Type B pancreatic cell (in vitro differentiated cells): ENCODE measurements at places on chromosomes 16 and 17. TPM values are rescaled to one million over a fixed set of nuclear protein-coding genes. Genes with fewer than 3 reads are reported as not detected.
A peak's percentile ranks its signal among the peaks of the same experiment; 100 is the strongest.

GRCh38 chr16:77166726-77167125, 24.3 kb upstream of the MON1B start:
- no peaks in the 10 kb centered on the region for H3K36me3 ChIP-seq
- no peak overlapping the region for H3K4me3 ChIP-seq
- peaks cover 6% of the 10 kb centered on the region for H3K4me1 ChIP-seq
- DNase-seq, result no peak

DNA sequence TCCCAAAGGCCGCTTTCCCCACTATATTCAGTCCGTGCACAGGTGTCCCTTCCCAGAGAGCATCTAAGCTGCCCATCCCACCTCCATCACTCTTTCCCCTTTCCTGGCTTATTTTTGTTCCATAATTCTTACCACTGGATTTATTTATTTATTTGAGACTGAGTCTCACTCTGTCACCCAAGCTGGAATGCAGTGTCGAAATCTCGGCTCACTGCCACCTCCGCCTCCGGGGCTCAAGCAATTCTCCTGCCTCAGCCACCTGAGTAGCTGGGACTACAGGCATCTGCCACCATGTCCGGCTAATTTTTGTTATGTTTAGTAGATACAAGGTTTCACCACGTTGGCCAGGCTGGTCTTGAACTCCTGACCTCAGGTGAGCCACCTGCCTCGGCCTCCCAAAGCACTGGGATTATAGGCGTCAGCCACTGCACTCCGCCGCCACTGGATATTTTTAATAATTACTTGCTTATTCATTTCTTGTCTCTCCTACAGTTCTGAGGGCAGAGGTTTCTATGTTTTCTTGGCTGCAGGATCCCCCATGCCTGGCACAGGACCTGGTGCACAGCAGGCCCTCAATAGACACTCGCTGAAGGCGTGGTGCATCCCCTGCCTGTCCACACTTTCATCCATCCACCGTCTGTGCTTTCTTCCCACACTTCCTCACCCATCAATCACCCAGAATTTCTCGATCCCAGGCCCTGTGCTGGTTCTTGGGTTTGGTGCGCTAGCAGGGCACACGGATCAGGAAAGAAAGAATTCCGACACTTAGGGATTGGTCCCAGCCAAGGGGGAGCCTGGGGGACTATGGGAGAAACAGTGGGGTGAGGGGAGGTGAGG, 9.9 kb upstream of the ADGRG1 start:
- H3K27me3 ChIP-seq, result no peaks in the 10 kb centered on the region
- no peak for DNase-seq
- H3K4me1 ChIP-seq, result peaks cover 22% of the 10 kb centered on the region
- peak overlapping the region; percentile 91 for H3K27ac ChIP-seq
- H3K36me3 ChIP-seq, result no peaks in the 10 kb centered on the region

- H3K4me3 ChIP-seq, result peak overlapping the region; percentile 90
- H3K27me3 ChIP-seq, result peaks cover 16% of the 10 kb centered on the region
- peak overlapping the region; percentile 73 for H3K27ac ChIP-seq
- H3K36me3 ChIP-seq, result no peaks in the 10 kb centered on the region
- no peak for DNase-seq
- H3K4me1 ChIP-seq, result peaks cover 33% of the 10 kb centered on the region
These were observed 1.2 kb downstream of the EPN3 start for GRCh38 chr17:50533720-50534148.

GRCh38 chr17:55224746-55225145, 40.0 kb upstream of the HLF start:
- no peak overlapping the region for H3K27ac ChIP-seq
- H3K36me3 ChIP-seq, result no peaks in the 10 kb centered on the region
- H3K27me3 ChIP-seq, result peaks cover 9% of the 10 kb centered on the region
- DNase-seq, result no peak
- no peak overlapping the region for H3K4me3 ChIP-seq
- H3K4me1 ChIP-seq, result no peaks in the 10 kb centered on the region

GRCh38 chr16:26087091-26087490, 395.3 kb downstream of the HS3ST4 start:
- no peaks in the 10 kb centered on the region for H3K27me3 ChIP-seq
- DNase-seq, result no peak
- H3K4me3 ChIP-seq, result no peak overlapping the region
- no peaks in the 10 kb centered on the region for H3K36me3 ChIP-seq
- H3K27ac ChIP-seq, result no peak overlapping the region
- H3K4me1 ChIP-seq, result peaks cover 3% of the 10 kb centered on the region

DNA sequence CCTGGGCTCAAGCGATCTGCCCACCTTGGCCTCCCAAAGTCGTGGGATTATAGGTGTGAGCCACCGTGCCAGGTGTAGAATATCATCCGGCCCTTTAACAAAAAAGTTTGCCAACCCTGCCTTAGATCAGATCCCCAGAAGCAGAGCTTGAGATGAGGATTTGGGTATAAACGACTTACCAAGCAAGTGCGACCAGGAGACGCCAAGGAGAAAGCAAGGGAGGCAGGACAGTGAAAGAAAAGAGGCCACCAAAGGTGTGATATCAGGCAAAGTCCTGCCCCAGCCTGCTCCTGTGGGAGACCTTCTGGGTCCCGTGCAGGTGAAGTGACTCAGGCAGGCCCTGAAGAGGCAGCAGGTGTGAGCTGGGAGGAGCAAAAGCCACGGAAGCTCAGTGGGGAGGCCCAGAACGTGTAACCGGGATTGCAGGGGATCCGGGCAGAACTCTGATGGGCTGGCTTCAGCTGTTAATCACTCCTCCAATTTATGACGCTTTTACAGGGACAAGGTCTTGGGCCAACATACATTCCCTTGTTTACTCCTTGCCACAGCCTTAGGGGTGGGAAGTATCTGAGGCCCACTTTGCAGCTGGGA, 14.1 kb upstream of the CALB2 start:
- no peaks in the 10 kb centered on the region for H3K36me3 ChIP-seq
- peaks cover 5% of the 10 kb centered on the region for H3K4me1 ChIP-seq
- peaks cover 30% of the 10 kb centered on the region for H3K27me3 ChIP-seq
- DNase-seq, result no peak
- H3K4me3 ChIP-seq, result no peak overlapping the region

PIRT gene
- total RNA-seq, result 0.34 and 0.38 TPM in 2 replicates
